ENCODE measurements at places on chromosomes 7 and 10. TPM values are rescaled to one million over a fixed set of nuclear protein-coding genes. Genes with fewer than 3 reads are reported as not detected.

PODXL gene
- 62.1 TPM for total RNA-seq

ASZ1 gene
- total RNA-seq: not detected

TMEM229A gene
- total RNA-seq: not detected

SH3PXD2A gene
- total RNA-seq: 1.7 TPM

ZNF25 gene
- total RNA-seq: 2.0 TPM

HABP2 gene
- total RNA-seq: 0.09 TPM

PTF1A gene
- not detected for total RNA-seq

BAIAP2L1 gene
- total RNA-seq: 55.5 TPM

RNF148 gene
- not detected for total RNA-seq

VSTM4 gene
- total RNA-seq: 0.36 TPM

LIPJ gene
- total RNA-seq: not detected

GIMAP6 gene
- not detected for total RNA-seq

TRPV5 gene
- total RNA-seq: not detected

All from A549 treated with RU486 at 1 μM for 4 hours (cell line).